ENCODE measurements at places on chromosomes 1 and 21.

DNA sequence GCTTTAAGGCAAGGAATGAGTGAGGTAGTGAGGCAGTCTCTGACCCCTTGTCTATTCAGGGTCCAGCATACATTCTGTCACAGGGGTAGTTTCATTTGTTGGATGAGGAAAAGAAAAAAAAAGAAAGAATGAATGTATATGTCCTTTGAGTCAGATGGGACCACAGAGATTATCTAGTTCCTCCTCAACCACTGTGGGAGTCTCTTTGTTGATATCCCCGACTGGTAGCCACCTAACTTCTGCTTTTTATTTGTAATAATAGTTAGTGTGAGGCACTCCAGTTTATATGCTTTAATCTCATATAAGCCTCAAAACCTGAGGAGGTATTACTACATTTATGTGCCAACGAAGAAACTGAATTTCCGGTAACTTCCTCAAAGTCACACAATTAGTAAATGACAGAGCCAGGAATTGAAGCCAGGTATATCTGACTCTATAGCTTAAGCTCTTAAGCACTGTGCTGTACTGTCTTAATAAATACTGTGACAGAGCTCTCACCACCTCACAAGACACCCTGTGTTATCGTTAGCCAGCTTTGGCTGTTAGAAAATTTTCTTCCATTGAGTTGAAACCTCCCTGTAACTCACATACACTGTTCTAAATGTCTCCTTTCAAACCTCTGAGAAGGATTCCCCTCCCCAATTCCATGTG is 82.2 kb downstream of the MDM4 start:
- DNase-seq = no peak

DNA sequence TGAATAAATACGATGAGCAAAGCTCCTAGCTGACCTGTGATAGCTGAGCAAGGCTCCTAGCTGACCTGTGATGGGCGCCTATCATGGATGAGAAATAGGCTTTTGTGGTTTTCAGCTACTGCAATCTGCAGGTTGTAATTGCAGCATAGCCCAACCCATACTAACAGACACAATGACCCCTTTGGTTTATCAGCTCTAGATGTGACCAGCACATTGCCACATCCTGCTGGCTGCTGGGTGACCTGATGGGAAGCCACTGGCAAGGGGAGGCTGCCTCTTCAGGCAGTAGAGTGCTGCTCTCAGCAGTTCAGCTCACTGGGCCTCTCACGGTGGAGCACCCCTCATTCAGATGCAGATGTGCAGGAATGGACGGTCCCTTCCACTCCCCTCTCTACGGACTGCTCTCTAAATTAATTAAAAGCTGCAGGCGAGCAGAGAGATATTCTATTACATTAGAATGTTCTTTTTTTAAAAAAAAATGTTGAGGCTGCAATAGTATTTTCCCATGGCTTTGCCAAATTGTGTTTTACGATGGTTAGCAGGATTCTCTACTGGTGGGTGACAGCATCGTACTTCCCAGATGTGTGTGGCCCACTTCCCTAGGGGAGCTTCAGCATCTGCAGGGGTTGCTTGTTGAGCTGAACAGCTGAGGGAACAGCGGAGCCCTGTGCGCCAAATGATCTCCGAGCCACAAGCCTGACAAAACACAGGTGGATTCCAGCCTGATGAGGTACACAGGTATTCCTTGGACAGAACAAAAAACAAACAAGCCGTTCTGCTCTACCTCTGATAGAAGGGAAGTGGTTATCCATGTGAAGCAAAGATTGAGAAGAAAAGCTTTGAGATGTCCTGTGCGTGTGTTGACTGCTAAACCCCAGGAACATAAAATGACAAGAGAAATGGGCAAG is 65.0 kb downstream of the SYT6 start:
- DNase-seq = no peak

DNA sequence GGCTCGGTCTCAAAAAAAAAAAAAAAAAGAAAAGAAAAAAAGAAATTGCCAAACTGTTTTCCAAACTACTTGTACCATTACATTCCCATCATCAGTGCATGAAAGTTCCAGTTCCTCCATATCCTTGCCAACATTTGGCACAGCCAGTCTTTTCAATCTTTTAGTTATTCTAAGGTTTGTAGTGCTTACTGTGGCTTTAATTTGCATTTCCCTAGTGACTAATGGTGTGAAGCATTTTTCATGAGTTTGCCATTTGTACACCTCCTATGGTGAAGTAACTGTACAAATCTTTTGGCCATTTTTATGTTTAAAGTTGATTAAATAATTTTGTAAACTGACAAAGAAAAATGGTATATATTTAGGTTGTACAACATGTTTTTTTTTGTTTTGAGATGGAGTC is 70.7 kb downstream of the DEGS1 start:
- peak; percentile 60 for DNase-seq

DNA sequence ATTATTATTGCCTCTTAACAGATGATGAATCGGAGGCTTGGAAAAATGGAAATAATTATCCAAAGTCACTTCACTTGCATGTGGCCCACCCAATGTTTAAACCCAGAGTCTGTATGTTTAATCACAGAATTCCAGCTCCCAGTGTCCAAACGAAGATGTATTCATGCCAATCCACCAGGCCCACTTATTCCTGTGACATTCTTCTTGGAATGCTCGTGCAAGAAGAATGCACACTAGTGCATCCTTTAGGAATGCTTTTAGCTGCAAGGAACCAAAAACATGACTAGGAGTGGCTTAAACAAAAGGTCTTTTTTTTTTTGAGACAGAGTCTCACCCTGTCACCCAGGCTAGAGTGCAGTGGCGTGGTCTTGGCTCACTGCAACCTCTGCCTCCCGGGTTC is 8.9 kb upstream of the OPRD1 start:
- peak; percentile 50 for DNase-seq
